ENCODE measurements at places on chromosomes 2 and 18.
A peak's percentile ranks its signal among the peaks of the same experiment; 100 is the strongest.

DNA sequence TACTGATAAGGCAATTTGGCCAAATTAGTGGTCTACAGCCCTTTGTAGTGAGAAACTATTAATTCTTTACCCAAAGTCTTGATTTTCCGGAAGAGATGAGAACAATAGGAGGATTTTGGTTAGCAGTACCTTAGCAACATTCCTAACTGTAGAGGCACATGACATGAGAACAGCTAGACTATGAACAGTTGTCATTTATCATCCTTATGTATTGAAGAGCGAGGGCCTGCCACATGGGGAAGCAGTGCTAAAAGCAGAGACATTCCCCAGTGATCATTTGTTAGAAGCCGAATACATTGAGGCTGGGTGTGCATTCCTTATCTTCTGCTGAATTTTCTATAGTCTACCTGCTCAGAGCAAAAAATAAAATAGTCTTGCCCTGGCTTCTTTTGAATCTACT is 65.2 kb downstream of the RBBP8 start:
- no peak for DNase-seq

DNA sequence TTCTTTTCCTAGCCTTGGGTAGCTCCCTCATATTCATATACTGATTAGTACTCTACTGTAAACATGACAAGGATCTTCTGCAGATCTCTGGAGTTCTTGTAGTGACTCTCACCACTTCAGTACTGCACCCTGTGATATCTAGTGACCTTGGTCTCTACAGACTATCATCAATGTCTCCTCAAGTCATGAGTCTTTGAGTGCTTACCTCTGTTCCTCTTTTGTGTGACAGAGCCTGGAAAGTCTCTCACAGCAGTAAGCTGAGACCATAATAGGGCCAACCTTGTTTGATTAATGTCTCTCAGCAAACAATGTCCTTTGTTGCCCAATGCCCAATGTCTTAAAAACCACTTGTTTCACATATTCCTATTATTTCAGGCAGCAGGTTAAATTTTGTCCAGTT is 34.2 kb upstream of the BAZ2B start:
- DNase-seq = peak; percentile 48

DNA sequence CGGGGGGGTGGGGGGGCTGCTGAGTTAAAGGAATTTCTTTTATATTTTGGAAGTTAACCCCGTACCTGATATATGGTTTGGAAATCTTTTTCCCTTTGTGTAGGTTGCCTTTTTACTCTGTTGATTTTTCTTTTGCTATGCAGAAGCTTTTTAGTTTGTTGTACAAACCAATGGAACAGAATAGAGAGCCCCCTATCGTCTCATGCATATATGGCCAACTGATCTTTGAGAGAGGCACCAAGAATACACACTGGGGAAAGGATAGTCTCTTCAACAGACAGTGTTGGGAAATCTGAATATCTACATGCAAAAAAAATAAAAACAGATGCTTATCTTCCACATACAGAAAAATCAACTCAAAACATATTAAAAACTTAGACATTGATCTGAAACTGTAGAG is 647.8 kb upstream of the KLHL29 start:
- no peak for DNase-seq

DNA sequence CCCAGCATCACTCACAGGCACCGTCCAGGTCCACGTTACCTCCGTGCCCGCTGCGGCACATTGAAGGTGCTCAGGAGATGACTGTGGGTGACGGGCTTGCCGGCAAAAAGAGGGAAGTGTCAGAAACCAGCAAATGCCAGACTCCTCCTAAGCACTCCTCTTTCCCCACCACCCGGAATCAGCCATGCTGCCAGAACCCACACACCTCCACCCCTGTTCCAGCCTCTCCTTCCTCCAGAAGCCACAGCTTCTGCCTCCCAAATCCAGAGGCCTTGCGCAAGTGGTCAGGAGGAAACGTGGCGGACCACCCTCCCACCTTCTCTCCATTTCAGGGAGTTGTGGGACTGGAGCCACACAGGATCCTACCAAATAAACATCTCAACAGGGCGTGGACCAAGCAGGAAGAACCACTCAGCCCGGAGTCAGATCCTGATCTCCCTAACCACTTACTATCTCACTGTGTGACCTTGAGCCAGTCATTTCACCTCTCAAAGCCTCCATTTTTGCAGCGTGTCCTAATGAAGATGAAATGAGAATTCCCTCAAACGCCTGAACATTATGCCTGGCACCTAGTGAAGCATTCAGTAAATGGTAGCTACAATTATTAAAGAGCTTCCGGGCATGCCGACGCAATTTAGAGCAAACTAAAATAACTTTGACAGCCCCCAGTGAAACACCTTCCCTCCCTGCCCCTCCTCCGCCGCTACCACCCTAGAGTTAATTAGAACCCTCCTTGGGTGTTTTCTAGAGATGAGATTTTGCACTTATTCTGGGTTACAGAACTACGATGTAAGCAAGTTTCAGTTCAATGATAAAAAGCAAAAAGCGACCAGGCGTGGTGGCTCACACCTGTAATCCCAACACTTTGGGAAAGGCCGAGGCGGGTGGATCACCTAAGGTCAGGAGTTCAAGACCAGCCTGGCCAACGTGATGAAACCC is 32.9 kb downstream of the SMAD7 start:
- DNase-seq = no peak

- DNase-seq = peak; percentile 72
Measured at GRCh38 chr2:70132244-70133126, 45.2 kb downstream of the PCBP1 start.

DNA sequence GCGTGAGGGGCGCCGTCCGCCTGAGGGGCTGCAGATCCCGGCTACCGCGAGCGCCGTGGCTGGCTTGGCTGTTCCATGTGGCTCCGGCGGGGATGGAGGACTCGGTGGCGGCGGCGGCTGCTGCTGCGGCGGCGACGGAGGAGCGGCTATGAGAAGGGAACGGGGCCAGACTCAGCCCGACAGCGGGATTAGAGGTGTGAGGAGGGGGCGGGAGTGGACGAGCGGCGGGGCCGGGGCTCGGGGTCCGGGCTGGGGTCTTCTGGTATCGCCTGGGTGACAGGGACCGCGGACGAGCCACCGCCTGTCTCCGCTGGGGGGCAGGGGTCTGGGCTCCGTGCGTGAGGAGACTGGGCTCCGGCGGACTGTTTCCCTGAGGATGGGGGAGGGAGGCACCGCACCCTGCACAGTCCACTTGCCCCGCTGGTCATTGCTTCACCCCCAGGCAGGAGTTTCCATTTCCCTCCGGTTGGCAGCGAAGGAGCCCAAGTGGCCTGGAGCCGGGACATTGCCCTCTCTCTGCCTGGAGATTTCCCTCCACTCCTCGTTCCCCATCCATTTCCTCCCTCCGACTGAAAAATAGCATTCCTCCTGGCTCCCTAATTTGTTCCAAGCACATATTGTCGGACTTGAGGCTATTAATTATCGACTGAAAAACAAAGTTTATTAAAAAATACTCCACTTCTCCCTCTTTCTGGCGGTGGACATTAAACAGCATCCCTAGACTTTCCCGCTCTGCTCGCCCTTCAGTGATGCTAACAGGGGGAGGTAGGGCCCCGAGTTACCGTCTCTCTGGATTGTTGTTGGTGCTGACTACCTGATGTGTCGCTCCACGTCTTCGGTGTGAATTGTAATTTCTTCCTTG is 577 bp downstream of the EHBP1 start:
- DNase-seq = peak; percentile 16

GRCh38 chr18:34115409-34116081 is 109.2 kb downstream of the NOL4 start:
- no peak for DNase-seq

GRCh38 chr2:72859831-72860262 is 27.4 kb upstream of the SPR start:
- peak; percentile 57 for DNase-seq

GRCh38 chr18:27185025-27185763 is at the start of gene CHST9:
Gene CHST9 (minus strand): TSS chr18:27185308. CDS start chr18:27142809, 42,499 bp downstream.
- no peak for DNase-seq

DNA sequence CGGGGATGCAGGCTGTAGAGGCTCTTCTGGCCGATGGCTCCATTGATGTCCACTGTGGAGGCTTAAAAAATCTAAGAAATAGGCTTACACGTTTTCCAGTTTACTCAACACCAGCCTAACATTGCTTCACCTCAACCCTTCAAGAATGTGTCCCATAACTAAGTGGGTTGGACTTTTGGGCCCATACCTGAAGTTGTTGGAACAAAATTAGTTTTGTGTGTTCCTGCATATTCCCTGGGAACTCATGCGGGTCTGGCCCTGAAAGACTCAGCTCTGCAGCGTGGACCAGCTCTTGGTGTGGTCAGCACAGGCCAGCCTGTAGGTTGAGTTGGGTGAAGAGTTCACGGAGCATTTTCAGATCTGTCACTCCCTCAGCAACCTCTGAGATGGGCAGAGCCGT is 38.5 kb downstream of the SH3BP4 start:
- DNase-seq = no peak
